T-helper 1 cell (primary cell): ENCODE measurements at places on chromosomes 6 and 20.

- DNase-seq = no peak
Measured at GRCh38 chr6:28696167-28696566, 170.5 kb downstream of the GPX5 start.

GRCh38 chr6:29946223-29947076, 4.1 kb downstream of the HLA-A start:
- no peak for DNase-seq

- DNase-seq = no peak
Measured at GRCh38 chr6:8589941-8590729, 154.8 kb upstream of the SLC35B3 start.

GRCh38 chr6:129648819-129649491, 61.0 kb downstream of the ARHGAP18 start:
- DNase-seq = no peak

- no peak for DNase-seq
Measured at GRCh38 chr6:107770541-107770940, 53.6 kb downstream of the SCML4 start.

DNA sequence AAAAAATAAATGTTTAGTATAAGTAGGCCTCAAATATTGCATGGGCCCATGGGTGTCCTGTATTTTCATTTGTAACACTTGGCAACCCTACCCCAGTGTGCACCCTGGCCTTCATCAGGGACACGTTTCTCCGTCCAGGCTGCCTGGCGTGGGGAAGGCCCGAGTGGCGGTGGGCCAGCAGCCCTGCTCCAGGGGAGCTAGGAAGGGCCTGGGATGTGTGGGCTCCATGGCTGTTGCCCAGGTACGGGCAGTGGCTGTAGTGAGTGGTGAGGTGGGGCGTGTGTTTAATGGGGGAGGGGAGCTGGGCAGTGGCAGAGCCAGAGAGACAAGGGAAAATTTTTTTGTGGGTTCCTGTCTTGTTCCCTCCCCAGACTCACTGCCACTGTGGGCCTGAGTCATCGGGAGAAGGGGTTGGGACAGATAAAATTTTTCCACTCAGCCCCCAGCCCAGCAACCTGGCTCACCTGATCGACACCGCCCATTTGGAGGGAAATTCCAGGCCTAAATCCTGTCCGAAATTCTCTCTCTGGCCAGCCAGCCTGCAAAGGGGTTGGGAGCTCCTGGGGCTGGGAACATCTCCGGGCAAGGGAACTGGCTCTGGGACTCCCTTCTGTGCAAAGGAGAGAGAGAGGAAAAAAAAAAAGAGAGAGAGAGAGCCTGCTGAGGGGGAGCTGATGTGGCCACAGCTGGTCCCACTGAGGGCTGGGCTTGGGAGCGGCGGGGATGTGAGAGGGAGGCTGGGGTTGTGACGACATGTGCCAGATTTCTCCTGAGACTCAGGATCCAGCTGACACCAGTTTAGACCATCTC, 32.5 kb upstream of the VEGFA start:
- no peak for DNase-seq

DNA sequence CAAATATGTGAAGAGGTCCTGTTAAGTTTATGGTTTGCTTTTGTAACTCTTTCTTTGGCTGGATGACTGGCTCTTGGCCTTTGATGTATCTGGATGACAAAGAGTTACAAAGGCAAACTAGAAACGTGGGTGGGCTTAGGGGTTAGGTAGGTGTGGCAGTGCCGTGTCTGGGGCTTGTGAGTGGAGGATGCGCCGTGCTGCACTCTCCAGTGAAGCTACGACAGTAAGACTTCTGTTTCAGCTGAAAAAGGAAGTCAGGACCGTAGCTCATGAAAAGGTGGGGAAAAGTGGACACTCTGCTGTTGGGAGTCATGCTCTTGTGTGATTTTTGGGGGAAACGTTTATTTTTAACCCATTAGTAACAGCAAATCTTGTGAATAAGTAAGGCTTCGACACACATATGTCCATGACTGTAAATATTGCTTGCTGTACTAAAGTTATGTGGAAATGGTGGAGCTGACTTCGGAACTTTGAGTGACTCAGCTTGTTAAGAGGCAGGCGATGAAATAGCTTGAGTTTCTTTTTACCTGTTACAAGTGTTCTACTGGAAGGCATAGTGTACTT, 45.6 kb downstream of the DUSP22 start:
- no peak for DNase-seq
